CD4-positive, alpha-beta T cell treated with Interleukin-6 for 4 hours (primary cell): ENCODE measurements at places on chromosomes 6 and 20.

- DNase-seq: no peak
These were observed 669.7 kb upstream of the AGPAT4 start for GRCh38 chr6:161943561-161943960.

DNA sequence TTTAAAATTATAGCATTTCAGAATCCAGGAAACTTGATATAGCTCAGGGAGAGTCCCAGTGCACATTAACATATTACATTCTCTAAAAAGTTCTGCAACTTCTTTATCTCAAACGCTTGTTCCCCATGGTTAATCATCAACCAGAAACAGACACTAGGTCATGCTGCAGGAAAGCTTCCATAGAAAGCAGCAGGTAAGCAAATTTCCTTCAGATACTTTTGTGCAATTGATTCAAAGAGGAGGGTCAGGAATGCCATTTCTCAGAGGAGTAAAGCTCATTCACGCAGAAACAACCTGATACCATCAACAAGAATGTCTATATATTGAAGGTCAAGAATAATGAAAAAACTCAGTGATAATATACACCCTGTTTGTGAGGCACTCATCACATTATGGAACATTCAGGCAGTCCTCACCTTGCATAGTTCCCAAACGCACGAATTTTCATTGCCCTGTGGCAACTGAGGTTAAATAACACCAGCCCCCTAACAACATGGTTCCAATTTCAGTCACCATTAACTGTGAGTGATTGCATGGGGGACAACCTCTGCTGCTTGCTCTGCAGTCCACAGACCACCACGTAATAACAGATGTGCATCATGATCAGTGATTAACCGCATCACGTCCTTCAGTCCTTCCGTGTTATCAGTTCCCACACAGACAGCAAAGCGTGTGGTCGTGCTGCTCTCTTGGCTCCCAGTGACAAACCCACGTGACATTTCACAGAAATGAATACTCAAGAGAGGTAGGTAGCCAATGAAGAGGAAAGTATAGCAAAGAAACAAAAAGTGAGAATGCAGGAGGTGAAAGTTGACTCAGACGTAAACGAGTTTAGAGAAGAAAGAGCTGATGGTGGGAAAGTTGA, 95.7 kb downstream of the LY86 start:
- DNase-seq: no peak

- no peak for DNase-seq
These were observed 369.7 kb downstream of the CD109 start for GRCh38 chr6:74065705-74066104.

DNA sequence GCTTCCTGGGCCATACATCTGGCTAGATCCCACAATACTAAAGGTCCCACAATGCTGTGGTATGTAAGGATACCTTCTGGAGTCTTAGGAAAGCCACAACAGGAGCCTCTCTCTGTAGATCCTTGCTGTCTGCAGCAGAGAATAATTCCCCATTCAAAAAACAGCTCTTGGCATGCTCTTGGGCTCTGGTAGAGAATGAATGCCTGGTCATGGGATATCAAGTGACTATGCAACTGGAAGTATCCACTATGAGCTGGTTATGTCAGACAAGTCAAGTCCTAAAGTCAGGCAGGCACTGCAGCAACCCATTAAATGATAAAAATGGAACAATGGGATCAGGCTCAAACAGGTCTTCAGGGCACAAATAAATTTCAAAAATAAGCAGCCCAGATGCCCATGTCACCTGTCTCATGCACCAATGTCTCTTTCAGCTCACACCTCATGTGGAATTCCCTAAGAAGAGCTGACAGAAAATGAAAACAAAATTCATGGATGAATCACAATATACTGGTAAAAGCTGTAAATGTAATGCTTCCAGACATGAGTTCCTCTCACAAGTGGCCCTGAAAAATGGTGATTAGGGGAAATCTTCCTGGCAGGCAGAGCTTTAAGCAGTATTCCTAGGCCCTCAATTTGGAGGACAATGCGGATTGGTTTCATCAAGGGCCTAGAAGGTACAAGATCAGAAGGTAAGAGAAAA, 4.3 kb downstream of the AK9 start:
- DNase-seq: no peak

DNA sequence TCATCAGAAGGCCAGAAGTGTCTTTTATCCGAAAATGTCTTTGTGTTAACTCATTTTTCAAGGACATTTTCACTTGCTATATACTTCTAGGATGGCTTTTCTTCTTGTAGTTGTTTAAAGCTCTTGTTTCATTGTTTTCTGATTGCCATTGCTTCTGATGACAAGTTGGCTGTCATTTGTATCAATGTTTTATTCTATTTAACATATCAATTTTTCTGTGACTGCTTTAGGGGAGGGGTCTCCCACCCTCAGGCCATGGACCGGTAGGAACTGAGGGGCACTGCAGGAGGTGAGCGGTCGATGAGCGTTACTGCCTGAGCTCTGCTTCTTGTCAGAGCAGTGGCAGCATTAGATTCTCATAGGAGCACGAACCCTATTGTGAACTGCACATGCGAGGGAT, 65.8 kb downstream of the AK9 start:
- DNase-seq: no peak

- DNase-seq: no peak
These were observed 7.2 kb downstream of the NCOA7 start for GRCh38 chr6:125797886-125798444.

- no peak for DNase-seq
These were observed 35.9 kb upstream of the BPIFA2 start for GRCh38 chr20:33131949-33132473.

DNA sequence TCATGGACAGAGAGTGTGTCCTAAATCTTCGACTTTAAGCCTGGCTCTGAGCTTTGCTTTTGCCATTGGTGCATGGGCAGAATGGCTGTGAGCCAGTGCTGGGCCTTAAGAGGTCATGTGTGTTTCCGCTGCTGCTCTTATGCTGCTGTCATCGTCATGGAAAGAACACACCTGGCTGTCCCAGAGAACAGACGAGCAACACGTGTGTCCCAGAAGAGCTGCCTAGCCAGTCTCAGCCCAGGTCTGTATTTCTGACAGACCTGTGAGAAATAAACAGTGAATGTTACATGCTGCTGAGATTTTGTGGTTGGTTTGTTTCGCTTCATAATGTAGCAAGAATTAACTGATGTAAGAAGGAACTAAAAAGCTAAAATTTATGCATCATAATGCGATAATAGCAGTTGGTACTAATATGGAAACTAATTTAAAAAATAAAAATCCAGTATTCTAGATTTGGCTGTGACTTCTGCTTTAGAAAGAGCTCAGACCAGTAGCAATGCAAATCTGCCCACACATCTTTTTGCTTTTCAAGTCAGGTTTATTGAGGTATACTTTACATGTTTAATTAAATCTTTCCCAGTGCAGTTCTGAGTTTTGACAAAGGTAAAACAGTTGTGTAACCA, 11.5 kb upstream of the SCP2D1 start:
- DNase-seq: no peak

DNA sequence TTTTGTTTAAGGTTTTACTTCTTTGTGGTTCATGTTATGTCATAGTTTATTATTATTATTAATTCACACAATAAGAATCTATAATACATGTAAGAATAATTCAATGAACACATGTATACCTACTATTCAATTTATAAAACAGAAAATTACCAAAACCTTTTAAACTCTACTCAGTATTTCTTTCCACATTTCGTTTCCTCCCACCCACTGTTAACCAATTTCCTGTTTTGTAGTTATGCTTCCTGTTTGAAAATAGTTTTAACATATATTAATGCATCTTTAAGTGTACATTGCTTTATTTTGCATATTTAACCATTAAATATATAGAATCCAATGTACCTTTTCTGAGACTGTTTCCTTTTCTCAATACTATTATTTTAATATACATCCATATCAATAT, 397.9 kb upstream of the SPTLC3 start:
- DNase-seq: no peak

DNA sequence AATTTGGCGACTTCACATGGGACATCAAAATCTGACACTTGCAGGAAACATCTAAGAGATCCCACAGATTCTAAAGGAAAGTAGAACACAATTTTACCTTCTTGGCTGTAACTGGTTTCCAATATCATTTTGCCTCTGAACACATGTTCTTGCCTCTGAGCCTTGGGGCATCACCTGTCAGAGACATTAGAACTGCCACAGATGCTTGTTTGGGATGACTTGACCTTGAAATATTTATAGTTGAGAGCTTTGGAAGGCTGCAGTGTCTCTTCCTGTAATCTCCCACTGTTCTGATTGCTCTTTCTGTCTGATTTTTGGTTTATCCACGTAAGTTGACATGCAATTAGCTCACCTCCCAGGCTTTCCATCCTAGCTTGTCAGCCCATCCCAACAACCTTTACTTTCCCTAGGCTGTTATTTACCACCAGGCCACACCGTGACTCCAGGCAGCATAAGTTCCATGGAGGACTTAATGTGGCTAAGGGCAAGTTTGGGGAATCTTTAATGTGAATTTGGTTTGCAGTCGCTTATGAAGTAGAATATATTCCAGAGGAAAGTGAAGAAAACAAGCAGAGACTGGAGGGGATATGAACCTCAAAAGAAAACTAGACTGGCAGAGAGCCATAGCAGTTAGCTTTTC, 256.5 kb upstream of the RIN2 start:
- DNase-seq: no peak

DNA sequence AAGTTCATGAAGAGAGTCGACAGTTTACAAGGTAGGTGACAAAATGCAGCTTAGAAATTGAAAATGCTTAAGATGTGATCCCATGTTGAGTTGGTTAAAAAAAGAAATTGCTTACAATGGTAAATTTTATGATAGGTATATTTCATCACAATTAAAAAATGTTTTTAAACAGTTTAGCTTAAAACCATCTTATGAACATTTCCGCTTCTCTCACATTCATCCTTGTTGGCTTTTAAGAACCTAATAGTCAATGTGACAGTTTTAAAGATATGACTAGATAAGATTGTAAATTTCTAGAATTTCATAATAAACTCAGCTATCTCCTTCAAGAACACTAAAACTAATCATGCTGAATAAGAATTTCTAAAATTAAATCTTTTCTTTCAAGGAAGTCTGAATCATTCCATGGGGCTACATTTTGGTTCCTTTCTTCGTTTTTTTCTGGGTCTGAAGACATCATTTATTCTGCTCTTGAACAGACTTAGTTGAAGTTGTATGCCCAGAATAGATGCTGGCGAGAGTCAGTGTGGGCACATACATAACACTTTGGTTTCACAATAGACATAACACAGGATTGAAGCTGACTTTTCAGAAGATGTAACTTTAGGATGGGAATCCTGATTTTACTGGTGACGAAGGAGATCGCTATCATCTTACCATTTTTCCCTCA, 35.9 kb upstream of the LTV1 start:
- DNase-seq: no peak

GRCh38 chr6:40474937-40475336, 112.2 kb downstream of the LRFN2 start:
- DNase-seq: no peak

- no peak for DNase-seq
These were observed 50.9 kb downstream of the SNRNP48 start for GRCh38 chr6:7640607-7641577.

GRCh38 chr20:20235681-20236080, 132.2 kb upstream of the INSM1 start:
- no peak for DNase-seq

GRCh38 chr6:89716532-89716931, 78.0 kb upstream of the LYRM2 start:
- no peak for DNase-seq

DNA sequence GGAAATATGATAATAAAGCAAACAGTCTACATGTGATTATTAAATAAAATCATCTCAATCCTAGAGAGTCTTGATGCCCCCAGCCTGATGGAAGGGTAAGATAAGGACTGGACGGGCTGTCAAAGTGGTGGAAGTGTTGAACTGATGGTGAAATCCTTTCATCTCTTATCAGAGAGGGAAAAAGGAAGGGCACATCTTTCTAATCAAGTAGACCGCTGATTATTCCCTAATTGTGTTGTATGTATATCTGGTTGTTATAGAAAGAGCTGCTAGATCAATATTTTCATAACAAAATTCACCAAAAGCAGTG, 184.5 kb downstream of the PDE7B start:
- no peak for DNase-seq

- DNase-seq: no peak
These were observed 107.6 kb downstream of the THBS2 start for GRCh38 chr6:169145991-169146501.

DNA sequence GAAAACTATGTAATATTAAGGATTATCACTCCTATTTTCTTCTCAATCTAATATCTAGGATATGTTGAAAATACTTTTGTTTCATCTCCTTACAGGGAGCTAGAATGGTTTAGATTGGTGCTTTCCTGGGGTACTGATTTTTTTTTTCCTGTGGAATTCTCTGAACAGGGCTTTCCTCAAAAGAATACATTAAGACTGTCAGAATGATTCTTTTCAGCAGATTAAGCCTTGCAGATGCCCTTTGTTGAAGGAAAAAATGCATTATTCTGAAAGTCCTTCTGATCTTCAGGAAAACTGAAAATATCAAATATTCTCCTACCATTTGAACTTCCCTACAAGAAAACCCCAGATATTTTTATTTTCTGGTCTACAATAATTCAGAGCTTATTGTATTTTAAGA, 178.9 kb downstream of the SOX4 start:
- DNase-seq: no peak

DNA sequence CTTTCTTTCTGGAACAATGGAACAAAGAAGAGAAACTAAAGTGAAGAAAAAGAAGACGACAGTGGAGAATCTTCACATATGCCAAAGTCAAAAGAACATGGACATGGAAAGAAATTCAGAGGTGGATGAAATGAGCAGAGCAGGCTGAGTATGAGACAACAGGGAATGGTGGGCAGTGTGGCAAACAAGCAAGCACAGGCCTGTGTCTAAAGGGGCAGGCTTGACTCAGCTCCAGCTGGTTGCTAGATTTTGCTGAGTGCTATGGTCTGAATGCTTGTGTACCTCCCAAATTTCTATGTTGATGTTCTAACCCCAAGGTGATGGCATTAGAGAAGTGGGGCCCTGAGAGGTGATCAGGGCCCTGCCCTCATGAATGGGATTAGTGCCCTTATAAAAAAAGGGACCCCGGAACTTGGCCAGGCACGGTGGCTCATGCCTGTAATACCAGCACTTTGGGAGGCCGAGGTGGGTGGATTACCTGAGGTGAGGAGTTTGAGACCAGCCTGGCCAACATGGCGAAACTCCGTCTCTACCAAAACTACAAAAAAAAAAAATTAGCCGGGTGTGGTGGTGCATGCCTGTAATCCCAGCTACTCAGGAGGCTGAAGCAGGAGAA, 49.6 kb downstream of the ZMYND8 start:
- DNase-seq: no peak

- DNase-seq: no peak
These were observed 360.8 kb upstream of the ARID1B start for GRCh38 chr6:156416391-156416790.
